Caki2 (cell line): ENCODE measurements at places on chromosomes 1 and 21.

DNA sequence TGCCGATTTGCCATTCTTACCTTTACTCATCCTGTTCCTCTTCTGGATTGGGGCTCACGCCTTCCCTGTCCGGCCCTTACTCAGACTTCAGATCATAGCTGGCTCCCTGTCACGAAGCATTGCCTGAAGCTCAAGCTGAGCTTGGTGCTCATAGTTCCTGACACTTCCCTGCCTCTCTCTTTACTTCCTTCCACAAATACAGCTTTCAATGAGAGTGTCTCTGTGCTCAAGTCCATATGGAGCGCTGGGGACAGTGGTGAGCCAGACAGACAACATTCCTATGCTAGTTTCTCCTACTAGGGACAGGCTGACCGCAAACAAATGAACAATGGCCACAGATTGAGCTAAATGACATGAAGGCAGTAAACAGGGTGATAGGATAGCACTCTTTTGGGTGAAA is 38.1 kb downstream of the HHAT start:
- DNase-seq, result no peak

DNA sequence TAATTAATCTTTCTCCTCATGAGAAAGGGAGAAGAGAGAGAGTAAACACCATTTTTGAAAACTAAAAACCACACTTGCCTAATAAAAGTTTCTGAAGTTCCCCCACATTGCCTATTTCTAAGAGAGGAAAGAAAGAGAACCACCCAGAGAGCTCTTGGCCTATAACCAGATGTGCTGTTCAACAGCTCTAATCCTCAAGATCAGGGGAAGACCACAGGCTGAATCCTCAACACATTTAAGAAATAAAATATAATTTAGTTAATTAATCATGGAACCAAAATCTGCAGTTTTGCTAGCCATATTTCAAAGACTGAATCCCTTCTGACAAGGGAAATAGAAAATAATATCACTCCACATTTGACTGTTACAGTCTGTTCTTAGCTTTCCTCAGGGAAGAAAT is 11.9 kb downstream of the PRRX1 start:
- no peak for DNase-seq

DNA sequence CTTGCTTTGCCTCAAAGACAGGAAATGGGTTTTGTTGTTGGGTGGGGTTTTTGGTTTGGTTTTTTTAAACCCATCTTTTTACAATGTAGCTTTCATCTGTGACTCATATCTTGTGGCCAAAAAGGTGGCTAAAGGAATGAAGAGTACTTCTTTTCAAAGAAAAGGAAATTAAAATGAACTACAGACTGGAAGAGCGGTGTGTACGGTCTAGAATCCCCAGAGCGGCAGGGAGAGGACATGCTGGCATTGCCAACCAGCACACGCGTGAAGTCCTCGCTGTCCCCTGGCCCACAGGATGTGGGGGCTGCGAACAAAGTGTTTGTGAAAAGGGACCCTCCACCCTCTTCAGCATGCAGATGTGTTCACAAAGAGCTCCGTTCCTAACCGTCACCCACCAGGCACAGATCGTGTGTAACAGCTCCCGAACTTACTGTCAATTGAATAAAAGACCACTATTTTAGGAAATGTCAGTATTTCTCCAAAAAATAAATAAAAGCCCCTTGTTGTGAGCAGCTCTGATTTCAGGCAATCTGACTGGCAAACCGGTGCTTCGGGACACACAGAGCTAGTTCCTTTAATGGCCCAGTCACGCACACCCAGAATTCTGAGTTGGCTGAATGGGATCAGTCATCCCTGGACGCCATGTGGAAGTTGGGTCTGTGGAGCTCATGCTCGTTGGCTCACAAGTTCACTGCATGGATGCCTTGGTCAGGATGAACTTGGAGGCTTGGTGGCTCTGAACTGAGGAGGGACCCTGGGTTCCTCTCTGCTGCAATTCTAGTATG is 602.9 kb downstream of the NPHP4 start:
- no peak for DNase-seq

DNA sequence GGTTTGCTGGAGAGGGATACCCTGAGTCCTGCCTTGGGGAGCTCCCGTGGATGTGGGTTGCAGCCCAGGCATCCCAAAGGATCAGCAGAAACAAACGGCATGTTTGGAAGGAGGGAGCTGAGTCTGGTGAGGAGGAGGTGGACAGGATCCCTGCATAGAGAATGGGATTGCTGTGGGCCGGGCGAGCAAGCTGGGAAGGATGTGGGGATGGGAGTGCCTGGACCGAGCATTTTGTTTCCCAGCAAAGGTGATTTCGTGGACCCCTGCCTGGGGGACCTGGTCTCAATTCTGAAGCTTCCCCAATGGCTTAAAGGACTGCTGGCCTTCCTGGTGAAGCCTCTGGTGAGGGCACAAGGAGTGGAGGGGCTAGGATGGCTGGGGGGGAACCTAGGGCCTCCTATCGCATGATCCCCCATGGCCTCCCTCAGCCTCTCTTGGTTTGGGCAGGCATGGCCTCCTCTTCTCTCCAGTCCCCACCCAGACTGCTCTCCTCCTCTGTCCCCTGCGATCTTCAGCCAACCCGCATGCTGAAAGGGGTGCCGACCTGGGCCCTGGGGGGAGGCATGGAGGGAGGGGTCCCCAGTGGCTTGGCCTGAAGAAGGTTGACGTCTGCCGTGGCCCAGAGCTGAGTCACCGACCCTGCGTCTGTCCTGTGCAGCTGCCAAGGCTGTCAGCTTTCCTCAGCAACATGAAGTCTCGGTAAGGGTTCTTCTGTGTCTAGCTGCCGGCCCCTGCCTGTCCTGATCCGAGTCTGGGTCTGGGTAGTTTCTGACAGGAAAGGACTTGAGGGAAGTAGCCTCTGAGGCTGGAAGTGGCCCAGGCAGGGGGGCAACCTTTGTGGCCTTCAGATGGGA is 16.3 kb downstream of the FAAH start:
- DNase-seq, result no peak

- peak; percentile 67 for DNase-seq
These were observed 47.8 kb downstream of the CHML start for GRCh38 chr1:241592273-241592958.

GRCh38 chr1:27416387-27417111 is 24.1 kb downstream of the GPR3 start:
- DNase-seq, result no peak

DNA sequence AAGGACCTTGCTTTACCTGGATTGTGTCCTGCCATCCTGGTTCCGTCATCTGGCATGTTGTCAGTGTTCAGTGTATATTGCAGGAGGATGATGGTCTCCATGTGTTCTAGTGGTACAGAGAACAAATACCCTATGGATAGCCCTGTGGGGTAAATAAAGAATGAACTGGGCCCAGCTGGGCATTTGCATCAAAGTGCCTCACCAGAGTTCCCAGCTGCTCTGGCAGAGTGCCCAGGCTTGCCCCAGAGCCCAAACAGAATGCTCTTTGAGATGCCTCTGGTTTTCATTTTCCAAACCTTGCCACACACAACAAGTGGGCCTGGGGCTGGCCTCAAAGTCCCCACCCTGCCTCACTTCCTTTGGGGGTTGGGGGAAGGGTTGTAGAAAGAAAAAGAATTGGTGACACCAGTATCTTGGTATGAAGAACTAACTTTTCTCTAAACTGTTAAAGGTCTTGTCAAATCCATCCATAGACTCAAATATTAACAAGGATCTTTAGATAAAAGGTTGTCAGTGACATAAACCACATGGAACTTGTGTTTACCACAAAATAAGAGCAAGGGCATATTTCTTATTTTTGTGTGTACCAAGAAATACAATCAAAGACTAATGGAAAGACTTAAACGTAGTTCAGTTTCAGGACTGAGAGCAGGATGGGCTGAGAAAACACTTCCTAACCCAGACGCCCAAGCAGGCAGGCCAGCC is 82.2 kb downstream of the LMO4 start:
- DNase-seq, result no peak

- peak; percentile 62 for DNase-seq
These were observed 15.6 kb downstream of the ARHGEF2 start for GRCh38 chr1:155962599-155963211.

DNA sequence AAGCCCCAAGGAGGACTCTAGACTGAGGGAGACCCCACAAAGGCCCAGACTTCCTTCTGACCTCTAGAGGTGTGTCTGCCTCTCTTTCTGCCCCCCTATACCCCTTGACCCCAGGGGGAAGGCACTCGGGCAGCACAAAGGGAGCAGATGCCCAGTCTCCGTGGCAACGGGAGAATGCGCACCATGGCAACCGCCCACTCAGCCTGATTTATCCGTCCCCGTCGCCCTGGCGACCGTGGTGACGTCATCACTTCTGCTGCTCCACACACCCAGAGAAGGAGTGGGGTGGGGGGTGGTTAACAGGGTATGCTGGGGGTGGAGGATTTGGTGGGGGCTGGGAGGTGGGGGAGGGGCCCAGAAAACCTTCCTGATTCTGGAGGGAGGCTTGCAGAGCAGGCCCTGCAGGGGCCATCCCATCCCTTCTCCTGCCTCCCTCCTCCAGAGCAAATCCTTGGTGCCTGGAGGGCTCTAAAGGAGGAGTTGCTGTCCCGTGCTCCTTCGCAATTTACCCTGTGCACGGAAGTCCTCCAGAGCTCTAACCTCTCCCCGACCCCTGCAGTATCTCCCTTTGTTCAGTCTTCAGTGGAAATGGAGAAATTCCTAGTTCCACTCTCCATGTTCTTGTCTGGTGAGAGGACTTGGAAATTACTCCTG is 6.3 kb downstream of the CELF3 start:
- DNase-seq, result no peak

- DNase-seq, result no peak
These were observed 11.1 kb downstream of the WDR4 start for GRCh38 chr21:42868196-42868595.

DNA sequence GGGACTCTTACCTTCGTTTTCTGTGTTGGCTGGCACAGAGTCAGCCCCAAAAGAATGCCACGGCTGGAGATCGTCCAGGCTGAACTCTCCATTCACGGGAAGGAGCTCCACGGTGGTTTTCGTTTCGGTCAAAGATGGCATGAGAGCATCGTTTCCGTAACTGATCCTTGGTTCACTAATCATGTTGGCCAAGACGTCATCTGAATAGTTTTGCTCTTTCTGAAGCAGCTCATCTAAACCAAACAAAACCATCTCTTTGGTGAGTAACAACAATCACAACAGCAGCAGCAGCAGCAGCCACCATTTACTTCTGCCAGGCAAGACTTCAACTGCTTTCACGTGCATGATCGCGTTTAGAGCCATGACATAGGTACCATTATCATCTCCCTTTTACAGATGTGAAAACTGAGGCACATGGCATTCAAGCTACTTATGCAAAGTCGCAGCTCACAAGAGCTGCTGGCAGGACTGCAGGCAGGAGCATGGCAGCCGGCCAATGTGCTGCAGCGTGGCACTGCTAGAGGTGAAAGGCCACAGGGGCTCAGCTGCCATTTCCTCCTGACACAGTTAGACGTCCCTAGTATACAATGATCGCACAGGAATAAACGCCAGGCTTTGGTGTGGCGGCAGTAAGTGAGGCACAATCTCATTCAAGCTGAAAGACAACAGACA is 177.1 kb downstream of the GABPA start:
- DNase-seq, result peak; percentile 88

DNA sequence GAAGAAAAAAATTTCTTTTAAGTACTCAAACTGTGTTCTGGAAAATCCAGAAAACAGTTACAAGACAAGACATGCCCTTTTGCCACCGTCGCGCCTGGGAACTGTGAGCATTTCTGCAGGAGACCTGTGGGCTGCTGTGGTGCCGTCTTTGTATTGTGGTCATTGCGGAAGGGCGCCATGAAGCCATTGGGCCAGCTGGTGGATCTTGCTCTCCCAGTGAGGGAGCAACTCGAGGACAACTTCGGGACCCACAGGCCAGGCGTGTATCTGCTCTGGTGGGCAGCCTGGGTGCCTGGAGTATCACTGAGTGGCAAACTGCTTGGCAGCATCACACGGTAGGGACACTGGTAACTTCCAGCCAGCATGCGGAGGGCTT is 3.8 kb upstream of the THEMIS2 start:
- DNase-seq, result no peak

GRCh38 chr1:205441716-205442050 is 14.2 kb downstream of the BLACAT1 start:
- no peak for DNase-seq

DNA sequence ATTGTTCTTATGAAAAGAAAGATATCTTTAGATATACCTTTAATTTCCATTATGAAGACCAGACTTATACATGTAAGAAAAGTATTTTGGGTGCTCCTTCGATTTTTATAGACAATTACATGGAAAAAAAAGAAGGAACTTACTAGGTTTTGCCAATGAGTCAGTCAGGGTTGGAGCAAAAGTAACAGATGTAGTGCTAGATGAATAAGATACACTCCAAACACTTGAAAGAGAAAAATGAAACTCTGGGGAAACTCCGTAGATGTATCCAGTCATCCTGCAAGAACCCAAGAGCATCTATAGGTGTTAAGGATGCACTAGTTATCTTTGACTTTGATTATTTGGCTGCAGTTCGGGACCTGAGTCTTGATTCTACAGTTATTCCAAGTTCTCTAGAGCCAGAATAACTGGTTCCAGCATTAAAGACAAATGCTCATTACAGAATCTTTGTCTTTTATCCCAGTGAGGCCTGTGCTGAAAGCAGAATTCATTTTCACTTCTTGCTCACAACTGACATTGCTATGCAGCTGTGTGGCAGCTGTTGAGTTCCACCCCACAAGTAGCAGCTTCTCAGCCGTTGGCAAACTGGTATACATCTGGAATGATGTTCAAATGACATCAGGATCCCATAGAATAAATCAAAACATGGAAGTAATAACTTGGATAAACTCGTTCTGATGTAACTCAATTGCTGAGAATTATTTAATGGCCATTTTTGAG is 326.1 kb downstream of the ASTN1 start:
- no peak for DNase-seq

DNA sequence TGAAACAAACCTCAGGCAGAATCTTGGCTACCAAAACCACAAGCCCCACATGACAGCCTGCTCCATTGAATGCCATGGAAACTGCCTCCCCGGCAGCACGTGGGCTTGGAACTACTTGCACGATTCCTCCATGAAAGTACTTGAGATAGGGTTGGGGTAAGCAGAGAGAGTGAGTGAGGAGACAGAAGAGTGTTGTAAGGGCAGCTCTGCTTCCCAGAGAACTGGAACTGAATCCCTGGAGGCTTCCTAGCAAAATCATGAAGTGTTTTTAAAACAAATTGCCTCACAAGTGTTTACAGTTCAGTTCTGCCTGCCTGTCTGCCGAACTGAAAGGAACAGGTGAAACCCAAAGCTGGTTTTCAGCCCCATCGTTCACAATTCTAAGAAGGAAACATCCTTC is 35.3 kb upstream of the DNASE2B start:
- no peak for DNase-seq

DNA sequence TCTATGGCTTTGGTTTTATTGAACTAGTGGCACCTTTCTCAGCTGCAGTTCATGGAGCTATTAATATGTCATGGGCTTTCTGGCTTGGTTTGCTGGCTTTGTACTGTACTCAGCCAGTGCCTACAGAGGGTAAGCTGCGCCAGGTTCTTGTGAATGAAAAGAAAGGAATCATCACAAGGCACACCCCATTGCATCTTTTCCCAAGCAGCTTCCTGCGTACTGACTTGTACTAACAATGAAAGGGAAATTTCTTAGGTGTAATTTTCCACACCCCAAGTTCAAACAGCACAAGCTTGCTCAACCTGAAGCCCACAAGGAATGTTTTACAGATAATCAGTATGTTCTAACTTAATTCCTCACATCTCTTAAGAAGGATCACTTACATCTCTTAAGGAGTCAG is 78.0 kb upstream of the TNFSF18 start:
- no peak for DNase-seq

GRCh38 chr1:46769028-46769740 is 29.7 kb upstream of the CYP4B1 start:
- no peak for DNase-seq
